ENCODE measurements at places on chromosomes 12 and 14.

DNA sequence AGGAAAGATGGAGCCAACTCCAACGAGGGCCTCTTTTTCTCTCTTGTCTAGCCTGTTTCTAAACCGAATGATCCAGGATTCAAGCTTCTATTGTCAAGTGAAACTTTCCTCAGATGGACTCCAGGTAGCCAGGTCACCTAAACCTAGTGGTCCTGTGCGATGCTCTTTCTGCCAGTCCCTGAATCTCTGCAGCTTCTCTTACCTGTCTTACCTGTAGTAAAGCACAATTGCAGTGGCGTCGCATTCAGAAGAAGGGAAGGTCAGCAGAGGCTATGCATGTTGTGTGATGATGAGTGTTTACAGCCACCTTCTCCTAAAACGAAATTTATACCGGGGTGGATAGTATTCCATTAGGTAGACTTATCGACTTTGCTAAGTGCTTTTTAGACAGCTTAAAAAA is 47.4 kb upstream of the TRAF3 start:
- no peak for DNase-seq

DNA sequence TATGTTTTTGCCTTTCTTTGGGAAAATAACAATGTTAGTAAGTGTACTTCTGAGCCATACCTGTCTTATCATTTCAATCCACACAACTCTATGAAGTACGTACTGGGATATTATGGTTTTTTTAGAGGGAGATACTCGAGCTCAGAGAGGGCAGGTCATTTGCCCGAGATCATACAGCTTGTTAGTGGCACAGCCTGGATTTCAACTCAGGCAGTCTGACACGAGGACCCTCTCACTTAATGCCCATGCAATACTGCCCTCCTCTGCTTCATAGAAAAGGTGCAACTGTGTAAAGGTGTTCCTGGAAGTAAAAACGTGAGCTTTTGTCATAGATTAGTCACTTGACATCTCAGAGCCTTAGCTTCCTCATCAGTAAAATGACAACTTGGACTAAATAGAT is 128.0 kb downstream of the NDUFA12 start:
- no peak for DNase-seq

- no peak for DNase-seq
Measured at GRCh38 chr12:123998344-123998990, 25.5 kb downstream of the ZNF664 start.

- no peak for DNase-seq
Measured at GRCh38 chr12:79233341-79233781, 368.8 kb downstream of the SYT1 start.

DNA sequence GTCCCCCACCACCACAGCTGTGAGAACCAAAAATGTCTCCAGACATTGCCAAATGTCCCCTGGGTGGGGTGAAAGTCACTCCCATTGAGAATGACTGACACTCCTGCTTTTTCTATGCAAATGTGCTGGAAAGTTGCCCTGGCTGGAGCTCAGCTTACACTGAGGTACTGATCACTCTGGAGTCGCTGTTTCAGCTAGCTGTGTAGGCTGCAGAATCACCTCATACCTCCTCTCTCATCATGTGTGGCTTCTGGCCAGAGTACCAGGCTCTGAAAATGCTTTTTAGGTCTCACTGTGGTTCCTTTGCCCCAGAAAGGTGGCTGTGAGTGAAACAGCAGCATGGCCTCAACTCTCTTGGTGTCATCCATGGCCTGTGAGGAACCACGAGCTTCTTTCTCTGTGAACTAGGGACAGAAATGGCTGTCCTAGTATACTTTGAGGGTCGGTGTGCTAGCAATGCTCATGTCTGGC is 414.4 kb downstream of the DPF3 start:
- no peak for DNase-seq

GRCh38 chr12:72035625-72036024 is 97.0 kb downstream of the TPH2 start:
- DNase-seq = no peak

DNA sequence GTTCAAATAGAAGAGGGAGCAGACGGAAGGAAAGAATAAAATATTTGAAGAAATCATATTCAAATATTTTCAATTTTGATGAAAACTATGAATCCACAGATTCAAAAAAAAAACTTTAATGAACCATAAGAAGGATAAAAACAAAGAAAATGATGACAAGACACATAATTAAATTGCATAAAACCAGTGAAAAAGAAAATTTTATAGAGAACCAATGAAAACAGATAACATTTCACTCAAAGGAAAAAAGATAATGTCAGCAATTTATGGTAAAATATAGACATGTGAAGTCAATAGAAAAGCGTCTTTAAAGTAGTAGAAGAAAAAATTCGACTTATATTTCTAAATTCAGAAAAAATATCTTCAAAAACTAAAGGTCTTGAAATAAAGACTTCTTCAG is 546.5 kb upstream of the ATXN7L3B start:
- DNase-seq = no peak

DNA sequence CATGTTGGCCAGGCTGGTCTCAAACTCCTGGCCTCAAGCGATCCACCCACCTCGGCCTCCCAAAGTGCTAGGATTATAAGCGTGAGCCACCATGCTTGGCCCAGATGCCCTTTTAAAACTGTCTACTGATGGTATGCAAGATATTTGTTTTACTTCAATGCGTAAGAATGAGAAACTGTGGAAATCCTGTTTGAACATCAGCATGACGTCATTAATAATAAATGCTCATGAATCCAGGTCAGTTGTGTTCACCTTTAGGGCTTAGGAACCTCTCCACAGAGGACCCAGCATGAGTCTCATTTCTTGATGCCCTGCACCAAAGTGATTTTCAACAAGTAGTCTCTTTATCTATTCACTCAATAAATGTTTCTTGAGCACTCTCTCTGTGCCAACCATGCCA is 34.5 kb upstream of the FOS start:
- no peak for DNase-seq

DNA sequence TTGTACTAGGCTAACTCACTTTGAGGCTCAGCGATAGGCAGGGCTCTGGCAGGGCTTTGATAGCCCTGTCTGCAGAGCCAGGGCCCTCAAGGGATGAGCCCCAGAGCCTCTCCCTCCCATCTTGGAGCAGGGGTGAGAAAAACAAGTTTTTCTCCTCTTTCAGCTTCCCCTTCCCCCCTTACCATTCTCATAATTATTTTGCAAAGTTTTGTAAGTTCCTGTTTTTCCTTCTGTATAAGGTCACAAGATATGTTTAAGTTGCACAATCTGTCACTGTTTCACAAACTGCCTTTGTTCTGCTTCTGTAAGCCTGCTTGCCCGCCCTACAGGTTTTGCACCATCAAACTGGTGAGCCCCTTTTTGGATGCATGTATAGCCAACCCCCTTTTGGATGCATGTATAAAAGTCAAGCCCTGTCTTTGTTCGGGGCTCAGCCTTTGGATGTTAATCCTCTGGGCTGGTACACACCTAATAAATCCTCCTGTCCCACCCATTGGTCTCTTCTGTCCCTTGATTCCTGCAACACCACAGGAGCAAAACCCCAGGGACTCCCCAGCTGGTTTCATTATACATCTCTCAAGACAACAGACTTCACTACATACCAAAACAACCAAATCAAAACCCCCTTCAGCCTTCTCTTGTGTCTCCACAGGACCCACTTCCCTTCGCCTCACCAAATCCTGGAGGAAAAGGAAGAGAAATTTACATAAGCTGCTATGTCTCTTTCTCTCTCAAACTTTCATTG is 52.5 kb upstream of the RESF1 start:
- no peak for DNase-seq

DNA sequence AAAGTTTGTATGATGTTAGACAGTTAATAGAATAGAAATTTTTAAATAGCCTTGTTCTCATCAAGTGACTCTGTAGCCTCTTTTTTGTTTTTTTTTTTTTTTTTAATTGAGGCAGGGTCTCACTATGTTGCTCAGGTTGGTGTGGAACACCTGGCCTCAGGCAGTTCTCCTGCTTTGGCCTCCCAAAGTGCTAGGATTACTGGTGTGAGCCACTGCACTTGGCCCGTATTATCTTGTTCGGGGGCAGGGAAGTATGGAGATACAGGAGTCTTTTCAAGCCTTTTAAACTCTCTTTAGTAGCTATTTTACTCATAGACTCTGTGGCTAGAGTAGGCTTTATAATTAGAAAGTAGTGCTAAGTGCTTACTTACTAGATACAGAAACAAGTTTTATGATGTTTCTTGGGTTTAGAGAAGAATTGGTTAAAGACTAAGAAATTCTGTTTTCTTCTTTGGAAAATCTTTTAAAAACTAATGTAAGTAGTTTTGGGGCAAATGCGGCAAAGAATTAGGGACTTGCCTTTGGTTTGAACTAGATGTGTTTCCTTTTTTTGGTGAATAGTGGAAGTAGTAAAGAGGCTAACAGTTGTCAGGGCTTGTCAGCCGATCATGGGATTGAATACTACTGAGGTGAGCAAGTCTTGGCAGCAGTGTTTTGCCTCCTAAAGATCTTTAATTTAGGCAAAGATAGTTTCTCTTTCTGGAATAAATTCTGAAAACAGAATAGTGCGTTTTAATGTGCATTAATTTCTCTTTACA is 31.3 kb downstream of the FBXO34 start:
- DNase-seq = no peak

- no peak for DNase-seq
Measured at GRCh38 chr12:110134691-110135411, 10.7 kb downstream of the IFT81 start.

DNA sequence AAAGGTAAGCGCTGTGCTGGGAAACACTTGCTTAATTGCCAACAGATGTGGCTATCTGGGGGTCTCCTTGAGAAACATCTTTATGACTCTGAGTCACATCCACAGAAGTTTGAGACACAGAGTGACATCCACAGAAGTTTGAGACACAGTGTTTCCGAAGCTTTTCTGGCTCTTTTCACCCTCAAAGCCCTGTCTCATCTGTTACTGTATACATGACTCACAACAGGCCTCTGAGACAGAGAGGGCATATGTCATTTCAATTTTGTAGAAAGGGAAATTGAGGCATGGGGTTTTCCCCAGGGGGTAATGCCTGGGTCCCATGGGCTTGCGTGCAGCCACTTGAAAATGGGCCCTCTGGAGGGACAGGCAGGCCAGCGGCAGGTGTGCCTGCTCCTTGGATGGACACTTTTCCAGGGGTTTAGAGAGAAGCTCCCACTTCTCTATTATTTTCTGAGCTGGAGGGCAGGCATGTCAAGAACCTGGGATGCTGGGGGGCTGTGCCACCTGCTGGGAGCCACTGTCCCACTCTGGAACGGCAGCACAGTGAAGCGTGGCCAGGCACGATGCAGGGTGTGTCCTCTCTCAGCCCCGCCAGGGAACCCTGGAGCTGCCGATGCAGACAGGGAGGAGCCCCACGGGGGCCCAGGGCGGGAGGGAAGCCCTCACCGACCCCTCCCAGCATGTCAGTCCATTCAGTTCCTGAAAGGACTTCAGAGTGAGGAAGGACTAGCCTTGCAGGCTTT is 111.3 kb upstream of the FKBP4 start:
- no peak for DNase-seq

- no peak for DNase-seq
Measured at GRCh38 chr12:112946236-112947000, 8.1 kb downstream of the OAS3 start.

Measured in stimulated activated CD8-positive, alpha-beta memory T cell treated with anti-CD3 and anti-CD28 coated beads, Interleukin-15, amount 100 ng/mL, for 1 hour (primary cell).